ENCODE measurements at places on chromosomes 5 and 9. TPM values are rescaled to one million over a fixed set of nuclear protein-coding genes. Genes with fewer than 3 reads are reported as not detected.
A peak's percentile ranks its signal among the peaks of the same experiment; 100 is the strongest.

- no peaks in the 10 kb centered on the region for H3K27me3 ChIP-seq
- DNase-seq: peak; percentile 35
- no peaks in the 10 kb centered on the region for H3K4me1 ChIP-seq
- H3K4me3 ChIP-seq: no peak overlapping the region
Observed at GRCh38 chr5:120375248-120375647, 88.9 kb upstream of the PRR16 start.

DNA sequence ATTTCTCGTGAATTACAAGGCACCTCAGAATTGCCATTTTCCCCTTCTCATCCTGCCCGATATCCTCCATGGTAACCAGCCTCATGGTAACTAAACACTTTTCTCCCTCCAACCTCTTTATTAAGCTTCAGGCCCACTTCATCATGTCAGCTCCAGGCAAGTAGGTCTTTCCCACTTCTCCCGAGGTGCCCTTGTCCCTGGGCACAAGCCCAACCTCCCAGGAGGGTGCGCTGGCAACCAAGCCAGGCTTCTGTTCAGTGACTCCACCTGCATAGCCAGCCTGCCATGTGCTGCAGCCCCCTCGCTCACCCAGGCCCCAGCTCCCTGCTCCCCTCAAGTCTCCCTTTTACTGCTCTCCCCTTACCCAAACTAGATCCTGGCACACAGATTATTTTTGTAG is 47.4 kb upstream of the AFAP1L1 start:
- no peak overlapping the region for H3K27ac ChIP-seq
- H3K27me3 ChIP-seq: no peaks in the 10 kb centered on the region
- H3K4me1 ChIP-seq: no peaks in the 10 kb centered on the region
- no peak for DNase-seq

DNA sequence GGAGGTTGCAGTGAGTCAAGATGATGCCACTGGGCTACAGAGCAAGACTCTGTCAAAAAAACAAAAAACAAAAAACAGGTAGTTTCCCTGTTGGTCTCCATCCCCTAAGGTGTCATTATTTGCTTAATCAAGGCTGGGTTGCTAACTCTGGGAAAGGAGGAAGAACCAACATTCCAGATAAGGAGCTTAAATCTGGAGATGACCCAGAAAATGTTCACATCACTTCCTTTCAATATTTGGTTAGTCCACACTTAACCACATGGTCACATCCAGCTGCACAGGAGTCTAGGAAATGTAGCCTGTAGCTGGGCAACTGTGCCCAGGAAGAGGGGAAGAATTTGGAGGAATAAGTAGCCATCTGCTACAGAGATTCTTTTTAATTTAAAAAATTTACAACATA is 25.9 kb upstream of the MEGF9 start:
- DNase-seq: peak; percentile 60
- H3K36me3 ChIP-seq: no peaks in the 10 kb centered on the region
- no peaks in the 10 kb centered on the region for H3K27me3 ChIP-seq

DNA sequence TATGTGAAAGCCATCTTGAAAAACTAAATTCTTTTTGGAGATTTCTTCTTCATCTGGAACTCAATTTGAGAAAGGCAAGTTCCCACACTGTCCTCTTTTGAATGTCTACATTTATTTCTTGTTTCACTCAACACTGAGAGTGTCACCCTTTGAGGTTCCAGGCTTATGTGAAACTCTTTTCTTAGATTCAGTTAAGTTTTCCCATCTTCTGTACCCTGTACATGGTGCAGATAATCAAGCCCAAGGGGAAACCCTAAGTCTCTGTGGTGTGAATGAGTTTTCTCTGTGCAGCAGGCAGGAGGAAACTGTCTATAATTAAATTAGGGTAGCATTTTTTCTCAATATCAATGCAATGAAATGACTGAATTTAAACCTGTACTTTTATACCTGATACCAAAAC is 72.3 kb upstream of the PRLR start:
- H3K4me3 ChIP-seq: no peak overlapping the region
- H3K27me3 ChIP-seq: no peaks in the 10 kb centered on the region
- no peaks in the 10 kb centered on the region for H3K36me3 ChIP-seq
- H3K27ac ChIP-seq: no peak overlapping the region
- DNase-seq: no peak

Gene HSD17B4
- total RNA-seq: 165 TPM

Gene CORO2A
- total RNA-seq: 2.0 TPM

DNA sequence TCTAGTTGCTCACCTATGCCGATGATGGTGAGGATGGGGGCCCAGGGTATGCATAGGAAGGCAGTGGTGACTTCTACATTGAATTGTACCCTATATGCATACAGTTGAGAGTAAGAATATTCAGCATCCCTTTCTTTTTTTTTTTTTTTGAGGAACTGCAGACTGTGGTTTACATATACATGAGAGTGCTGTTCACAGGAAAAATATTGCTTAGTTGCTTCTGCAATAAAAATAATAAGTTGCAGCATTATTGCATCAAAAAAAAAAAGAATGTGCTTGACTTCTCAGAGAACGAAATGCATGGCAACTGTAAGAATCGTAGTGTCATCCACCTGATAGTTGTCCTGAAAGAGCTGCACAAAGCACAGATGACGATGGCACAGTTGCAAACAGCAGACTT is 52.8 kb downstream of the PTCD2 start:
- no peaks in the 10 kb centered on the region for H3K4me1 ChIP-seq
- H3K27ac ChIP-seq: no peak overlapping the region
- H3K4me3 ChIP-seq: no peak overlapping the region
- DNase-seq: no peak

Gene CSF1R
- total RNA-seq: not detected

DNA sequence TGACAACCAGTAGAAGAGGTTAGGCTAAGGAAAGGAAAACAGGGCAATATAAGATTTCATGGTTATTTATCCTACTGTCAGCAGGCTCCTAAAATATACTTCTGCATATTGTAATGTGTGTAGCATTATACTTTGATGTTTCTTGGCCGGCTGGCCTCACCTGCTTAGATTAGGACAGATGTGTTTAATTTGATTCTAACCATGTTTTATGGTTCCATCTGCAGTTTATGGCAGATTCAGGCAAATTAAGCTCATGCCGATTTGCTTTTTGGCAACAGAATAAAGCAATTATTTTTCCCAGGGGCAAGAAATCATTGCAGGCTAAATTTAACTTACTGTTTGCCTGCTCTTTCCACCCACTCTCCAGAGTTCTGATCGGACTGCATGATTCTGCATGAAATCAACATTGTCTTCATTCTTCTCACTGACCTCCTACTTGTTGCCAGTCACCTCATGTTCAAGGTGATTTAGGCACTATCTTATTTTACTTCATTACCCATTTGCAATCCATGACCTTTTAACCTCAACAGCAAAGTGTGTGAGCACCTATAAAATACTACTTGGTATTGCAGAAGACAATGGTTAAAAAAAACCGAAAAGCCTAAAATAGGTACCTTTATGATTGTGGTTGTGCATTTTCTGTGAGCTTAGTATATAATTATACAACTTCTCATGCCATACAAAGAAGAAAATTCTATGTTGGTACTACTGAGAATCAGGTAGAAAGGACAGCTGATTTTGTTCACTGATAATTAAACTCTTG is 125.2 kb downstream of the EDIL3 start:
- no peaks in the 10 kb centered on the region for H3K27me3 ChIP-seq
- peak overlapping the region; percentile 49 for H3K27ac ChIP-seq
- H3K4me1 ChIP-seq: peaks cover 8% of the 10 kb centered on the region

- H3K4me1 ChIP-seq: no peaks in the 10 kb centered on the region
- no peaks in the 10 kb centered on the region for H3K27me3 ChIP-seq
- no peak overlapping the region for H3K27ac ChIP-seq
- no peaks in the 10 kb centered on the region for H3K36me3 ChIP-seq
Observed at GRCh38 chr5:39161578-39161977, 57.8 kb downstream of the FYB1 start.

Gene ARSI
- 3.3 TPM for total RNA-seq

Gene ZNF474
- total RNA-seq: not detected

Gene TLX3
- total RNA-seq: not detected

DNA sequence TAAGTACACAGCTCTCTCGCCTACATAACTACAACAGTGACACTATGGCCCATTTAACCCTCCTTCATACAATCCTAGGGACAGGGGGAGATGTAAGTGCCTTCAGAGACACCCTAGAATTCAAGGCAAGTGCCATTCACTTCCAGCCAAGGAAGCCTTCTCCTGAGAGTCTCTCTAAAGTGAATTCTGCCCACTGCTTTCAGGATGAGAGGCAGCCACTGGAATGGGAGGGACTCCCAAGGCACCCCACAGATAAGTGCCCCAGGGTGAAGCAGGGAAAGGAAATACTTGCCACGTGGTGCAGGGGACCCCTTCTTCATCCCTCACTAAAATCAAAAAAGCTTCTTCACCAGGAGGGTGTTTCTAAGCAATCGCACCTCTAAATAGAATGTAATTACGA is 283.7 kb downstream of the ZNF608 start:
- no peaks in the 10 kb centered on the region for H3K27me3 ChIP-seq
- no peak overlapping the region for H3K27ac ChIP-seq
- H3K36me3 ChIP-seq: no peaks in the 10 kb centered on the region
- H3K4me1 ChIP-seq: peaks cover 20% of the 10 kb centered on the region
- H3K4me3 ChIP-seq: no peak overlapping the region
- no peak for DNase-seq

DNA sequence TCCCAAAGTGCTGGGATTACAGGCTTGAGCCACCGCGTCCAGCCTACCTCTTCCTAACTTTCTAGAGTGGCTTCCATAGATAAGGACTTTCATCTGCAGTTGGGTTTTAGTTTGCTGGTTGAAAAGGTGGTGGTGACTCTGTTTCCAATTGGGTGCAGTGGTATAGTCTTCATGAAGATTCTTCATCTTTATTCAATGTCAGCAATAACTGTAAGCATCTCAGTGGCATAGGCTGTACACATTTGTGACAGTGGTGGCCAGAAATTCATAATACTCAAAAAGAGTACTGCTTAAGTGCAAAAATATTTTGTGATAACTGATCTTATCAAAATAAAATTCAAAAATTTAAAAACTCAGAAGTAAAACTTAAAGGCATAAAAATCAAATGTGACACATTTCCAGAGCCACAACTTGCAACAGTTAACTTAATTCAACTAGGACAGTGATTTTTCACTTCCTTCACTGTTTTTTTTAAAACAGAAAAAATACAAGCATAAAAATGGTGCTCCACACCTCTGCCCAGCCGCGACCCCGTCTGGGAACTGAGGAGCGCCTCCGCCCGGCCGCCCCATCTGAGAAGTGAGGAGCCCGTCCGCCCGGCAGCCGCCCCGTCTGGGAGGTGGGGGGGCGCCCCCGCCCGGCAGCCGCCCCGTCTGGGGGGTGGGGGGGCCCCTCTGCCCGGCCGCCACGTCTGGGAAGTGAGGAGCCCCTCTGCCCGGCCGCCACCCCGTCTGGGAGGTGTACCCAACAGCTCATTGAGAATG is 56.4 kb upstream of the CDK5RAP2 start:
- DNase-seq: no peak
- H3K4me1 ChIP-seq: no peaks in the 10 kb centered on the region
- H3K36me3 ChIP-seq: no peaks in the 10 kb centered on the region
- no peak overlapping the region for H3K27ac ChIP-seq
- no peak overlapping the region for H3K4me3 ChIP-seq

DNA sequence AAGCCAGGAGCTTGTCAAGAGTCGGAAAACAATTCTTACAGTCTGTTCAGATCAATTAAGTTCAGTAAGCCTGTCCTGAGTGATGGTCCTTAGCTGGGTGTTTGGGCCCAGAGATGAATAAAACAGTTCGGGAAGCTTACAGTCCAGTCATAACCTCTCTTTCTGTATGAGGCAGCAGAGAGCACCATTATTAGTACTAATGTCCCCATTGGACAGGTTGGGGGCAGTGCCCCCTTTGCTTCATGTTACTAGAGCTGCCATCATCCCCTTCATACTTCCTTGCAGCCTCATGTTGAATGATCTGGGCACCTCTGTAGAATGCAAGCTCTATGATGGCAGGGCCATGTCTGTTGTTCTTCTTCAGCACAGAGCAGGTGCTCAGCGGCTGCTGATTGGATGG is 9.8 kb downstream of the DOCK2 start:
- no peak overlapping the region for H3K27ac ChIP-seq
- no peaks in the 10 kb centered on the region for H3K27me3 ChIP-seq
- H3K4me1 ChIP-seq: no peaks in the 10 kb centered on the region

- no peaks in the 10 kb centered on the region for H3K4me1 ChIP-seq
- no peaks in the 10 kb centered on the region for H3K27me3 ChIP-seq
- no peak for DNase-seq
- H3K36me3 ChIP-seq: no peaks in the 10 kb centered on the region
- H3K4me3 ChIP-seq: no peak overlapping the region
Observed at GRCh38 chr5:81948349-81948748, 23.5 kb upstream of the ATG10 start.

Gene CTNND2
- total RNA-seq: 6.3 TPM

DNA sequence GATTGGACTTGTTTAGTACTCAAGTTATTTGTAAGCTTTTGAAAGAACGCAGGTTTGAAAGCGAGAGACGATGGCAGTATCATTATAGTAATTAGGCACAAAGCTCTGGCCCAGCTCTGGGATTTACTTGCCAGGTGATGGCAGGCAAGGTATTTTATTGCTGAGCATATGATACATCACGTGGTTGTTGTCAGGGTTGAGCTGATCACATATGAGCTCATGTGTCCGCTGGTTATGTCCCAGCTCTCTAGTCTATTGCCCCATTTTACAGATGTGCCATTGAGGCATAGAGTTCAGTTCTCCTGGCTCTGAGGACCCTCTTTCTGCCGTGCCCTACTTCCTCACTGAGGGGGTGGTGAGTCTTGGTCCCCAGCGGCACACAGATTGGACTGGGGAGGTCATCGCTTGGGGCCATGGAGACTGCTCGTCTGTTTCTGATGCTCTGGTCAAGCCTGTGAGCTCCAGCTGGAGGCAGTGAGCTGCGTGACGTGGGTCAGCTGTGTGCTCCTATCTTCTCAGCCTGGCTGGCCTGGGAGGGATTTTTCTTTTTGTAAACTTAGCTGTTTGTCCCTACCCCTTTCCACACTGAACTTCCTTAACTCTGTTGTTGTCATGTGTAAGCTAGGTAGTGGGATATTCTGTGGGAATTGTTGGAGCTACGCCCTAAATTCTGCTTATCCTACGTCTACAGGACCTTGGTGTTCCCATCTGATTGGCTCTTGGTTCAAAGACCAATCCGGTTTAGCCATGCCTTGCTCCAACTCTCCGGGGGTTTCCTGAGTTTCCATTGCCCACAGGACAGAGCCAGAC is 2.2 kb downstream of the NXNL2 start:
- H3K27me3 ChIP-seq: peaks cover 73% of the 10 kb centered on the region
- no peak overlapping the region for H3K27ac ChIP-seq
- no peak for DNase-seq
- H3K36me3 ChIP-seq: no peaks in the 10 kb centered on the region
- no peak overlapping the region for H3K4me3 ChIP-seq
- H3K4me1 ChIP-seq: no peaks in the 10 kb centered on the region

All from cardiac muscle cell (in vitro differentiated cells and primary cell).